ENCODE measurements at places on chromosomes 1 and 21.

- peaks cover 6% of the 10 kb centered on the region for H3K27me3 ChIP-seq
- H3K4me1 ChIP-seq = no peaks in the 10 kb centered on the region
- no peak overlapping the region for H3K27ac ChIP-seq
- no peak overlapping the region for H3K4me3 ChIP-seq
- DNase-seq = no peak
- no peaks in the 10 kb centered on the region for H3K36me3 ChIP-seq
Measured at GRCh38 chr1:204841798-204842197, 28.9 kb upstream of the NFASC start.

DNA sequence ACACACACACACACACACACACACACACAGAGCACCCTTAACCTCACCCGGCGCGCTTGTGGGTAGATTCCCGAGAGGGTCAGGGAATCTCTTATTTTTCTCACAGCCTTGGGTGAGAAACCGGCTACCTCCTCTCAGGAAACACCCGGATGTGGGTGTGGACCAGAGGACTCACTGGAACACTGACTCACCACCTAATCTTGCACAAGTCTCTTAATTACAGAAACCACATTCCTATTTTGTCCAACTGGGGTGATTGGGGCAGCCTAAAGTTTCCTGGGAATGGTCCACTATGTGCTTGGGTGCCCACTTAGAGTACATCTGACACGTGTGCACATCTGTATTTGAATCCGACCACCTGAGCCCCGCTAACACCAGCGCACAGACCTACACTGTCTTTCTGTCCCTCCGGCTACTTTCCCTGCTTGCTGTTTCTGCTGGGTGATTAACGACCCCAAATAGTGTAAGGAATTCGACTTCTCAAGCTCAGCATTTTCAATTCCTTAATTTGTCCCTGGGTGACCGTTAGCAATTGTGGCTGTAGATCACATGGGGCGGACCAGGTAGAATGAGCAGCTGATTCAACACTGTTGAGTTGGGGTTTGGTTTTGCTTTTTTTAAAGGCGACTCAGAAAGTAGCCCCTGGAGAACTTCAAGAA is 14.0 kb upstream of the TBX15 start:
- no peaks in the 10 kb centered on the region for H3K36me3 ChIP-seq
- no peak overlapping the region for H3K4me3 ChIP-seq
- peaks cover 6% of the 10 kb centered on the region for H3K4me1 ChIP-seq
- DNase-seq = peak; percentile 57

DNA sequence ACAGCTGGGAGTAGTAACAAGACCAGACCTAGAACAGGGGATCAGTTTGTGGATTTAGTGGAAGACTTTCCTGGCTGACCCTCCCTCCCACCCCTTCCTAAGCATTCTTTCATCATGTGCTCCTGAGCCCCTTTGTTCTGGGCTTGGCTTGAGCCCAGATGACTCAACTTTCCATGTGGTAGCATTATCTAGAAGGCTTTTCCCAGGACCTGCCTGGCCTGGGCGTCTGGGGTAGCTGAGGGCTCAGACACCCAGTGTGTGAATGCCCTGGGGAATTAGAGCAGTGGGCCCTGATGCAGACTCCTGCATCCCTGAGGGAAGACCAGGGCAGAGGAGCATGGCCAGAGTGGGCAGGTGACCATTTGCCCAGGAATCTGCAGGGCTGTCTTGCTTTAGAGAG is 44.1 kb upstream of the TSPAN2 start:
- H3K4me3 ChIP-seq = no peak overlapping the region
- no peaks in the 10 kb centered on the region for H3K4me1 ChIP-seq
- H3K36me3 ChIP-seq = no peaks in the 10 kb centered on the region
- DNase-seq = no peak
- no peak overlapping the region for H3K27ac ChIP-seq

- peaks cover 32% of the 10 kb centered on the region for H3K4me1 ChIP-seq
- H3K27me3 ChIP-seq = no peaks in the 10 kb centered on the region
- H3K36me3 ChIP-seq = no peaks in the 10 kb centered on the region
- no peak for DNase-seq
Measured at GRCh38 chr1:198179556-198179981, 22.8 kb downstream of the NEK7 start.

DNA sequence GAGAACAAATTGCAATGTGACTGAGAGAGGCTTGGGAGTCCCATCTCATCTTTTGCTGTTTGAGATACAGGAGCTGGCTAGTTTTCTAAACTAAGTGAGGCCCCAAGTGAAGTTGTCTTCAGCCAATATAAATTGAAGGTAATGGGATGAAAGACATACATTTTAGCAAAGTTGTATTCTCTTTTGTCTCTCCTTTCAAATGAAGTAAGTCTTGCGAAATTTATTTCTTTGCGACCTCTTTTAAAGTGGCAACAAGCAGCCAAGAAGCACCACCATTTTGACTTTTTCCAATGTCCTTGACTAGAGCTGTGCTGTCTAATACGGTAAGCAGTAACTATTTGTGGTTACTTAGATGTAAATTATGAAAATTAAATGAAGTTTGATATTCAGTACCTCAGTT is 385.7 kb downstream of the USP25 start:
- no peak overlapping the region for H3K27ac ChIP-seq
- DNase-seq = no peak
- no peaks in the 10 kb centered on the region for H3K27me3 ChIP-seq
- no peaks in the 10 kb centered on the region for H3K36me3 ChIP-seq
- H3K4me1 ChIP-seq = no peaks in the 10 kb centered on the region

DNA sequence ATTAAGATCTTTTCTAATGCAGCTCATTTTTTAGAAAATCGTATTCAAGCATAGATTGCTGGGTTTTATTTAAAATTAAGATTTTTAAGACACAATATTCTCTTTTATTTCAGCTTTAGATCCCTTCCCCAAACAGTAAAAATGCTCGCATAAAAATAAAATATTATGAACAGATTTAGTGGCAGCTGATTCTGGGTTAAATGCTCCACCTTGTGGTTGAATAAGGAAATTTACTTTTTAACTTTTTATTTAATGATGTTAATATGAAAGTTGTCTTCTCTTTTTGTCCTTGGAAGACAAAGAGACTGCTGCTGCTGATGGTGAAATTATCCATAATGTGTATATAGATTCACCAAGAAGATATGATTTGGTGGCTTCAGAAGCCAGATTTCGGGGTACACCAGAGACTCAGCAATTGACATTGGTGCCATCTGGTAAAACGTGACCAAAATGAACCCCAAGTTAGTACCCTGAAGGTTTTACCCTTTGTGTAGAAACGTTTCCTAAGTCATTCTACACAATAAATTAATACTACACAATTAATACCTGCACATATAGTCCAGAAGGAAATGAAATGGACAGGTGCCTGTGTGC is 128.0 kb downstream of the ADAMTS1 start:
- no peaks in the 10 kb centered on the region for H3K36me3 ChIP-seq
- H3K4me1 ChIP-seq = no peaks in the 10 kb centered on the region
- H3K27me3 ChIP-seq = no peaks in the 10 kb centered on the region
- H3K27ac ChIP-seq = no peak overlapping the region
- H3K4me3 ChIP-seq = no peak overlapping the region

- peaks cover 10% of the 10 kb centered on the region for H3K4me1 ChIP-seq
- no peak overlapping the region for H3K27ac ChIP-seq
- H3K4me3 ChIP-seq = no peak overlapping the region
- no peak for DNase-seq
Measured at GRCh38 chr1:172255223-172255560, 165.3 kb upstream of the C1orf105 start.

DNA sequence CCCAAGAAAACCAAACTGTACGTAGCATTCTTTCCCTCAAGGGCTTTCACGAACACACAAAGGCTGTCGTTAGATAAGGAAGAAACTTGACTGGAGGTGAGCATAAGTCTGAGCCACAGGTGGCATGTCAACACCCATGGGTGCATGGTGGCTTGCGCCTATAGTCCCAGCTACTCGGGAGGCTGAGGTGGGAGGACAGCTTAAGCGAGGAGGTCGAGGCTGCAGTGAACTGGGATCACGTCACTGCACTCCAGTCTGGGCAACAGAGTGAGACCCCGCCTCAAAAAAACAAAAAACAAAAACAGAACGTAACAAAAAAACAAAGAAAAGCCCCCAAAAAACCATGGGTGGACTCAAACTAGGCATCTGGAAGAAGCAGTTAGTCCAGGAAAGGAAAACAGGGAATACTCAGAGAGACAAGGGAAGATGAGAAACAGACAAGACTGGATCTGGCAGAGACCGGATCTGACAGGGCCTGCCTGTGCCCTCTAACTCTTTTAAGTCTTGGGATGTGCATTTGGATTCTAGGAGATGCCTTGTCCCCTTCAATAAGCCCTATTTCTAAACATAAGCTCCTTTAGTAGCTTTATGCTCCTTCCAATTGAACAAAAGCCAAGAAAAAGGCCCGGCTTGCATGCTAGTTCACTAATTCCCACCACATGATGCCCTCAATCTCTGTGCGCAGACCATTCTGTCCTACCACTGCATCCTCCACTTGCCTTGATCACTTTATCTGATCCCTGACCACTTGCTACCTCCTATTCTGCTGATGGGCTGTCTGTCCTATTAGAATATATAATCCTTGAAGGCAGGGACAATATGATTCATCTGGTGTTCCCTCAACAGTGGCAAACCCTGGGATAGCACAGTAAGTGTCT is 73.8 kb downstream of the APP start:
- peaks cover 4% of the 10 kb centered on the region for H3K36me3 ChIP-seq
- H3K27me3 ChIP-seq = no peaks in the 10 kb centered on the region
- H3K4me1 ChIP-seq = no peaks in the 10 kb centered on the region
- no peak overlapping the region for H3K27ac ChIP-seq

DNA sequence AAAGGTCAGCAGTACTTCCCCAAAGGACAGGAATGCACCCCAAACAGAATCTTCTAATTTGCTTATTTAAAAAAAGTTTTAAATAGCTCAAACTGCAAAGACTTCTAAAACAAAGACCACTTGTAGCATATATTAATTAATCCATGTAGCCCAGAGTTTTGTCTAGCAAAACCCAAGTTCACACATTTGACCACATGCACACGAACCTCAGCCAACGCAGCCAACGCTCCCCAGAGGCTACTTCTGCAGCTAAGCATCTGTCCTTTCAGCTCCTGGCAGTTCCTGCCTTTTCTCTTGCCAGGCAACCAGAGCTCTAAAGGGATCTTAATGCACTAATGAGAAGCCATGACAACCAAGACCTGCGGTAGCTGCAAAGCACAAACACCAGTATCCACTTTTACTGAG is 89.6 kb downstream of the RERE start:
- DNase-seq = no peak
- H3K27me3 ChIP-seq = no peaks in the 10 kb centered on the region
- no peak overlapping the region for H3K4me3 ChIP-seq

- no peaks in the 10 kb centered on the region for H3K36me3 ChIP-seq
- no peaks in the 10 kb centered on the region for H3K27me3 ChIP-seq
- H3K27ac ChIP-seq = no peak overlapping the region
- no peaks in the 10 kb centered on the region for H3K4me1 ChIP-seq
- H3K4me3 ChIP-seq = no peak overlapping the region
Measured at GRCh38 chr1:241440904-241441303, 78.7 kb downstream of the FH start.

DNA sequence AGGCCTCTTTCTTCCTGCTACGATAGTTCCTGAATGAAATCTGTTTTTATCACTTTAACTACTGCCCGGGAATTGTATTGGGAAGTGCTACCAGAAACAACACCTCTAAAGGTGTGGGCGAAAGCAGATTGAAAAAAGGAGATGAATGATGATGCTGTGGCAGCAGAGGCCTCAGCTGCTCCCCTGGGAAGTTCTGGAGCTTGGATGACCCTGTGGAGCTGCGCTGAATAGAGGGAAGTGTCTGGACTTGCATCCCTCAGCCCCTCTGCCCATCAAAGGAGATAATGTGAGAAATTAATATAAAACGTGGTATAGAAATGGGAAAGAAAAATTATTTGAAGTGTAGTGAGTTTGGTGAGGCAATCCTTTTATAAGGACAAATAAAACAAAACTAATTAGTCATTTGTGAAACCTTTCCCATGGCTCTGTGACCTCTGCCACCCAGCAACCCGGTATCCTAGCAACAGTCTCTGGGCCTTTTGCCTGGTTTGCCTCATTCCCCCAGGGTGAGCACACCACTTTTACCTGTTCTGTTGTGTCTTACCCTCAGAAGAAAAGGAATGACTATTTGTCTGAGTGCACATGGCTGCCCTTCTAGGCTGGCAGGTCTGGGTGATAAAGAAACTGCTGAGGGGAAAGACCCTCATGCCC is 21.3 kb downstream of the OVAAL start:
- H3K36me3 ChIP-seq = no peaks in the 10 kb centered on the region
- no peak for DNase-seq
- H3K27ac ChIP-seq = no peak overlapping the region
- H3K4me3 ChIP-seq = no peak overlapping the region
- H3K27me3 ChIP-seq = no peaks in the 10 kb centered on the region

DNA sequence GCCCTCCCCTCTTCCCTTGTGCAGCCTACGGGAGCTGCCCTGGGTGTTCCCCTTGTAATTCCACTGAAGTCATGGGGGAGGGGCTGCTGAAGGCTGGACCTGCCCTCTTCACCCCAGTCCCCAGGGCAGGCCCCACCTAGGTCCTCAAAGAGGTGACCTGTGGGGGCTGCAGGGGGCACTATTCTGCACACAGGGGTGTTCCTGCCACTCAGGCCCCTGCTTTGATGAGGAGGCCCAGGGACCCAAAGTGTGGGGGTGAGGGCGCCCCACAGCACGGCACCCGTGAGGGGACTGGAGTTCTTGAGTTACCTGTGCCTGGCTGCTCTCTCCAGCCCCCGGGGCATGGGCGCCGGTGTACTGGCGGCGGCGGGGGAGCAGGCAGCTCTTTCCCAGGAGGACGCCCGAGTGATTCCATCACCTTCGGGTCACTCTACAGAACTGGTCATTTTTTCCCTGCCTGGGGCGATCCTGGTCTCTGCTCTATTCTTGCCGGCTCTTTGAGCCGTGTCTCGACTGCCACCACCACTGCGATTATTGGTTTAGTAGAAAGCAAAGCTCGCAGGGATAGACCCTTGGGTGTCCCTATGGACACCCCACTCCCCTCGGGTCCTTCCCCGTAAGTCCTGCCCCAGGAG is 6.9 kb upstream of the PRDM16 start:
- H3K36me3 ChIP-seq = no peaks in the 10 kb centered on the region
- H3K27me3 ChIP-seq = peaks cover 5% of the 10 kb centered on the region
- no peak overlapping the region for H3K4me3 ChIP-seq
- no peak for DNase-seq

DNA sequence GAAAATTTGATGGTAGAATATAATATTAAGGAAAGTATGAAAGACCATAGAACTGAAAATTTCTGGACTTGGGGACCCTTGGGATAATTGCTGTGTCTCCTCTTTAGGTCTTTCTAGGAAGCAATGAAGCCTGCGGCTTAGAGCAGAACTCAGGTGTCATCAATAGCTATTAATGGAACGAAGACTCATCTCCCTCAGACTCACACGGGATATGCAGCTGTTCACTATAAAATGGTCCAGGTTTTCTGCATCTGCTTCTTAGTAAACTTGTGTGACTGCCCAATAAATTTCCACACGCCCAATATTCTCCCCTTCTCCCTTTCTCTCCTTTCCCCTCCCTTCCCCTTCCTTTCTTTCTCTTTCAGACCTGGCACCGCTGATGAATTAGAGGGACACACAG is 392.5 kb downstream of the HLX start:
- H3K4me3 ChIP-seq = no peak overlapping the region
- no peaks in the 10 kb centered on the region for H3K36me3 ChIP-seq
- H3K27me3 ChIP-seq = no peaks in the 10 kb centered on the region
- DNase-seq = no peak
- no peak overlapping the region for H3K27ac ChIP-seq
- no peaks in the 10 kb centered on the region for H3K4me1 ChIP-seq

- H3K36me3 ChIP-seq = no peaks in the 10 kb centered on the region
- H3K27me3 ChIP-seq = no peaks in the 10 kb centered on the region
- peaks cover 11% of the 10 kb centered on the region for H3K4me1 ChIP-seq
- H3K4me3 ChIP-seq = no peak overlapping the region
- DNase-seq = no peak
Measured at GRCh38 chr1:204990059-204990664, 52.9 kb upstream of the CNTN2 start.

- no peak overlapping the region for H3K4me3 ChIP-seq
- peaks cover 2% of the 10 kb centered on the region for H3K27me3 ChIP-seq
- H3K27ac ChIP-seq = no peak overlapping the region
Measured at GRCh38 chr1:98668733-98669132, 7.2 kb downstream of the SNX7 start.

Measured in common myeloid progenitor, CD34-positive (primary cell).